Head of caudate nucleus (tissue), 42 donors: ENCODE measurements at places on chromosomes 5 and 9.

- DNase-seq, result no peak
Observed at GRCh38 chr9:124593200-124593599, 86.0 kb upstream of the NR5A1 start.

DNA sequence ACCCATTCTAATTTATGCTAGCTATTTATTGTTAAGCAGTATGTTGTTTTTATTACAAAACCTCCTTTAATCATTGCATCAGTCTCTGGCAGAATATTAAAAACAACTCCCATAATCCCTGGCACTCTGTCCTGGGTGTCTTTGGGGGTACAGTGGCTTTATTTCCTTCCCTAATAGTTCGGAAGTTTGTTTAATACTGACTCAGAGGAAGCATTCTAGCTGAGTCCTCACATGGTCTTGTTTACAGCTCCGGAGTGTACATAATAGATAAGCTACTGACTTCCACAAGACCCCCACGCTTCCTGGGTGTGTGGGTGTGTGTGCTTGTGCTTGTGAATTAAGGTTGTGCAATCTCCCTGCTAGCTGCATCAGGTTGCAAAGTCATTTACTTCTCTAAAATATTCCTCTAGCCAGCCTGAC, 149.8 kb upstream of the CDKN2B start:
- no peak for DNase-seq

DNA sequence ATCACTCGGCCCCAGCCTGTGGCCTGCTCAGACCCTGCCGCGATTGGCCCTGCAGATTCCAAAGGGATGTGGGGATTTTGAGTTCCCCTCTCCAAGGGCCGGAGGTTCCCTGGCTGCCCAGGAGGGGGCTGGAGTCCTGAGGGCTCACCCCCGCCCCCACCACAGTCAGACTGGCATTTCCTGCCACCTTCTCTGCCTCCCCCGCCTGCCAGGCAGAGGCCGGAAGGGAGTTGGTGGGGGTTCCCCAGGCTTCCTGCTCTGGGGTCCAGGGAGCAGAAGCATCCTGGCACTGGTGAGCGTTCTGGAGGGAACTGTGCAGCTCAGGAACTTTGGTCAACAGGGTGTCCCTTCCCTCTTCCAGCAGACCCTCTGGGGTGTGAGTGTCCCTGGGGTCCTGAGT, 70.6 kb downstream of the RXRA start:
- DNase-seq, result no peak

DNA sequence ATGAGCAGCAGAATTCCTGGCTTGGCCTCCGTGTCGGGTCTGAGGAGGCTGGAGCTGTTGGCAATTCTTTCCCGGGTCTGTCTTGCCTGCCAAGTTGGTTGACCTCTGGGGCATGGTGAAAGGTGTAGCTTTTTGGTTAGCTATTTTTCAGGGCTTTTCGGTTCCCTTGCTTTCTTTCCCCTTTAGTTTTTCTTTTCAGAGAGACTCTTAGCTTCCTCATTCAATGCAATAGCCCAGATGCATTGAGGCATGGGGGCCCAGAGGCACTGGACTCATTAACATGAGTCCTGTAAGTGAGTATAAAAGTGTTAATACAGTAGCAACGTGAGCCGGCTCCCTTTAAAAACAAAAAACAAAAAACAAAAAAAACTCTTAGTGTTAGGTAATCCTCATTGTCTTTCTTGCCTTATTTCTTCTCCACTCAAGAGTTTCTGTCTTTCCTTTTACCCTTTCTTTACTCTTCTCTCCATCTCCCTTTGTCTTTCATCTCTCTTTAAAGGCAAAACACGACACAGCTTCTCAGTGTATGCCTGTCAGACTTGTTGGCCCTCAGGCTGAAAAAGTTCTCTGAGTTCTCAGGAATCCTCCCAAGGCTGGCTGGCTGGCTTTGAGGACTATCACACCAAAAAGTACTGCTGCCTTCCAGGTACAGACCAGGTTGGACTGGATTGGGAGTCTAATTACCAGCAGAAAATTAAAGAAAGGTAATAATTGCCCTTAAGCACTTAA, 289.9 kb upstream of the TUT7 start:
- DNase-seq, result no peak

DNA sequence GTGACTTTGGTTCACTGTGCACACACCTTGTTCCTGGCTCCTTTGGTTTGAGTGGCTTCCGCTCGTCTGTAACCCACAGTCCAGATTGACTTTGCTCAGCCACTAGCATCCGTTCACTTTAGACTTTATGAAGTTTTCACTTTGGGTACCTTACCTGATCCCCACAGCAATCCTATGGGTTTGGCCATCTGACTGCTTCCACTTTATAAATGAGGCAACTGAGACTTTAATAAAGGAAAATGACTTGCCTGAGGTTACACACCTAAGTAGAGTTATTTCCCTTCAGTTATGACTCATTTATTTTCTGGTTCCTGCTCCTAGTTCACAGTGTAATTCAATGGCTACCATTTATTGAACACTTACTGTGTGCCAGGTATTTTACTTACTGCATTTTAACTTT, 94.2 kb upstream of the SAP30L start:
- no peak for DNase-seq

DNA sequence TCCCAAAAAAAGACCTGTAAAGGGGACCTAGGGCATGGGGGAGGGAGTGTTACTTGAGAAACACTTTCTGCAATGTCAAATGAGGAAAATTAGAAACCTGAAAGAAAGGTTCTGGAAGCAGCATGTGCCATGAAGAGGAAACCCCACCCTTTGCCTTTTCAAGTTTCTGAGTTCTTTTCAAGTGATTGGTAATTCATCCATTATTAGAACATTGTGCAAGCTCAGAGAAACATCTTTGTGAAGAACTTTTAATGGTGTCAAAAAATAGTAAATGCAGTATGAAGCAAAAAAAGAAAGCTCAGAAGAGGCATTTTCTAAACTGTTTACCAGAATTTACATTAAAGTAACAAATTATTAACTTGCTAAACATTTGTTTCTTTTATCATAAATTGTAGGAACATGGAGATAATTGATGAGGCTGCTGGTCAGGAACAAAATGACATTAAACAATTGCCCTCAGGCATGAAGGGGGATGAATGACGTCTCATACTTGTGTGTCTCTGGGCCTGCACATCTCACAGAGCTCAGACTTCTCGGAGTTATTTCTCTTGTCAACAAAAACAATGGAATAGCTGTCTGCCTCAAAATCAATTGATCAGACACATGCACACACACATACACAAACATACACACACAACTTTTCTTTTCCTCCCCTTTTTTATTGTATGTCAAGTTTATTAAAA, 1946.0 kb upstream of the CDH6 start:
- DNase-seq, result no peak

- no peak for DNase-seq
Observed at GRCh38 chr5:121979691-121980090, 17.9 kb downstream of the SRFBP1 start.

DNA sequence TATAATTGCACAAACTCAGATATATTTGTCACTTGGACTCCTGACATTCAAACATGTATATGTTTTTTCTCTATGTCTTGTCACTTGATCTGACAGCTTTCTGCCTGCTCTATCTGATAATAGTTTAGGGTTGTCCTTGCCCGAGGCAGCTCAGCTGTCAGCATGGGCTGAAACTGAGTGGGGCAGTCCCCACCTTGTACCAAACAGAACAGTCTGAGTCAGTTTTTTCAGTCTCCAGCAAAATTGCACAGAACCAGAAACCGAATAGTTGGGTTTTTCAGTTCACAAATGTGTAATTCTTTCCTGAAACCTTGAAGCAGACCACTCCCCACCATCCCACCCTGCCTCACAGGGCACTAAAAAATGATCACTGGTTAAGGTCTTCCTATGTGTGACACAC, 9.5 kb upstream of the HAND1 start:
- DNase-seq, result no peak

GRCh38 chr9:19026375-19026774, 6.6 kb downstream of the SAXO1 start:
- DNase-seq, result no peak

DNA sequence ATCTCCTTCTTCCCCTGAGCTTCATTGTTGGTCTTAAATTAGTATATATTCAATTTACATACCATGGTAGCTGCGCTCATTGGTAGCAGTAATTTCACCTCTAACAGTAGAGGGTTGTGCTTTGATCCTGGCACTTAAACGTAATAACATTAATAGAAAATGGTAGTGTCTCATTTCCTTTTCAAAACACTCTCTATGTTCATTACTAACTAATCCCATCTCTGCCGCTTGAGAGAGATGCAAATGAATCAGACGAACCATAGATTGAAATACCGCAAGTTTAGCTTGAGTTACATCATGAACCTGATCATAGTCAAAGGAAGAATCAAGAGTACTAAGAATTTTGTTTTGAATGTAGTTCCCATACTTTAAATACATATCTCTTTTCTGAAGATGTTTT, 2.2 kb downstream of the THBS4 start:
- DNase-seq, result no peak

GRCh38 chr9:36922548-36922947, 111.5 kb downstream of the PAX5 start:
- DNase-seq, result no peak

GRCh38 chr5:16712620-16713019, 95.8 kb upstream of the RETREG1 start:
- no peak for DNase-seq

DNA sequence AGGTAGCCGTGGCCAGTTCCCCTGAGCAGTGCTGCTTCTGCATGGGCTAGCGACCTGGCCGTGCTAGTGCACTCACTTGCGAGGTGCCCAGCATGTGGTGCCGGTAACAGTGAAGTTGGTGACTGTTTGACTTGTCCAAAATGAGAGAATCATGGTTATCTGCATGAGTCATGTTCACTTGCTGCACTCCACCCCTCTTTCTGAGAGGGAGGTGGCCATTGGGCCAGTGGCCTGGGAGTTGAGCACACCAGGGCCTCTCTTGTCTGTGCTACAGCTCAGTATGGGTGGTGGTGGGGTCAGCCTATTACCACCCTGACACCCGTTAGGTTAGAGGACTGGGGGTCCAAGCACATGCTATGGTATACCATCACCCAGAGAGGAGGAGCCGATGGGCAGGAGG, 55.4 kb upstream of the GARNL3 start:
- DNase-seq, result no peak

GRCh38 chr9:75591972-75592371, 298.5 kb upstream of the PCSK5 start:
- no peak for DNase-seq

DNA sequence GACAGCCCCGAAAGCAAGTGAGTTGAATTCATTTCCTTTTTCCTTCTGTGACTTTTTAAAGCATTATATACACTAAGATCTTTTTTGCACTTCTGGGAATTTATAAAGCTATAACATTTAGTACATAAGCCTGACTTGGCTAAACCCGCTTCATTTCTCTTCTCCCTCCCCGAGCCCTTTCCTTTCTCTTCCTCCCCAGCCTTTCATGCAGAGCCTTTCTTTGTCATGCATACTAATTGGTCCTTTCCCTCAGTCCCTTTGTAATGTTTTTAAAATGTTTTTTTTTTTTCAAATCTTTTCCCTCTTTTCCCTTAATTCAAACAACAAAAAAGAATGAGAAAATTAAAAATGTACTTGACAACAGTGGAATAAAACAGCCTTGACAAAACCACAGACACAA, 246.4 kb downstream of the PSAT1 start:
- no peak for DNase-seq

- no peak for DNase-seq
Observed at GRCh38 chr9:108554831-108555230, 301.0 kb downstream of the ACTL7B start.

DNA sequence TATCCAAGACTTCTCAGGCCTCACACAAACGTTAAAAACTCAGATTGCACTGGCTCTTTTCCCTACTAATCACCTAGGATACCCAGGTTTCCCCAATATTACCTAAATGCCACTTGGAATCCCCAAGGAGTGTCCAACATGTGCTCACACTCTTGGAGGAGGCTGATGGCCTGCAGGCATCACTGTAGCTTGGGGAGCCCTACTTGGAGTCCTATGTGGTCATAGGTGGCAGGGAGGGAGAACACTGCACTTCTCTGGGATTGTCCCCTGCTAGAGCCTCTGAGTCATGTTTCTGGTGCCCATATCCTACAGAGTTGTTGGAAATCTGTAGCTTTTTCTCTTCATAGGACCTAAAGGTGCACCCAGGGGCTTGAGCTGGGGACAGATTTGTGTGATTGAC, 433.7 kb downstream of the ARHGEF28 start:
- DNase-seq, result no peak

DNA sequence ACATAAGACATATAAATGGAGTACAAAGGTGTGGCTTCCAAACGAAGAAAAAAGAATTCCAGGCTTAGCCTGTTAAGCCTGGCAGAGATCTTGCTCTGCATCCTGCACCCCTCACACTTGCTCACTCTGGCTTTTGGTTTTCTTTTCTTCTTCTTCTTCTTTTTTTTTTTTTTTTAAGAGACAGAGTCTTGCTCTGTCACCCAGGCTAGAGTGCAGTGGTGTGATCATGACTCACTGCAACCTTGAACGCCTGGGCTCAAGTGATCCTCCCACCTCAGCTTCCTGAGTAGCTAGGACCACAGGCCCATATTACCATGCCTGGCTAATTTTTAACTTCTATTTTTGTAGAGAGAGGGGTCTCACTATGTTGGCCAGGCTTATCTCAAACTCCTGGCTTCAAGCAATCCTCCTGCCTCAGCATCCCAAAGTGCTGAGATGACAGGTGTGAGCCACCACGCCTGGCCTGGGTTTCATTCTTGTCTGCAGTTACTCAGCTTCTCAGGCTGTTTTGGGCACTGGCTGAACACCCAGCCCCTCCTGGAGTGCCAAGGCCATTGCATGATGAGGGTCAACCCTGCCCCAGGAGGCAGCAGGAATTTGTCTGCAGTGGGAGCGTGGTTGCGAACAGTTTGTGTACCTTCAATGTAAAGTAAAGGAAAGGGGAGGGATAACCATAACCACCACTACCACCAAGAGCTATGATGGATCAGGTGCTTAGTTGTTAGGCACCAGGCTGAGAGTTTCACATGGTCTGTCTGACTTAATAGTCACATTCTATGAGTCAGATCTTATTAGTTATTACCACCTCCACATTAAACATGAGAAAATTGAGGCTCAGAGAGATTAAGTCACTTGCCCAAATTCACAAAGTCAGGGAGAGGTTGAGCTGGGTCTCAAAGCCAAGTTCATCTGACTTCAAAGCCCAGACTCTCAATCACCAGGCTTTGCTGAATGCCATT, 219.2 kb upstream of the PANK3 start:
- no peak for DNase-seq
